Left renal cortex interstitium (tissue), 4 donors: ENCODE measurements at places on chromosomes 16 and 17. TPM values are rescaled to one million over a fixed set of nuclear protein-coding genes. Genes with fewer than 3 reads are reported as not detected.

DNA sequence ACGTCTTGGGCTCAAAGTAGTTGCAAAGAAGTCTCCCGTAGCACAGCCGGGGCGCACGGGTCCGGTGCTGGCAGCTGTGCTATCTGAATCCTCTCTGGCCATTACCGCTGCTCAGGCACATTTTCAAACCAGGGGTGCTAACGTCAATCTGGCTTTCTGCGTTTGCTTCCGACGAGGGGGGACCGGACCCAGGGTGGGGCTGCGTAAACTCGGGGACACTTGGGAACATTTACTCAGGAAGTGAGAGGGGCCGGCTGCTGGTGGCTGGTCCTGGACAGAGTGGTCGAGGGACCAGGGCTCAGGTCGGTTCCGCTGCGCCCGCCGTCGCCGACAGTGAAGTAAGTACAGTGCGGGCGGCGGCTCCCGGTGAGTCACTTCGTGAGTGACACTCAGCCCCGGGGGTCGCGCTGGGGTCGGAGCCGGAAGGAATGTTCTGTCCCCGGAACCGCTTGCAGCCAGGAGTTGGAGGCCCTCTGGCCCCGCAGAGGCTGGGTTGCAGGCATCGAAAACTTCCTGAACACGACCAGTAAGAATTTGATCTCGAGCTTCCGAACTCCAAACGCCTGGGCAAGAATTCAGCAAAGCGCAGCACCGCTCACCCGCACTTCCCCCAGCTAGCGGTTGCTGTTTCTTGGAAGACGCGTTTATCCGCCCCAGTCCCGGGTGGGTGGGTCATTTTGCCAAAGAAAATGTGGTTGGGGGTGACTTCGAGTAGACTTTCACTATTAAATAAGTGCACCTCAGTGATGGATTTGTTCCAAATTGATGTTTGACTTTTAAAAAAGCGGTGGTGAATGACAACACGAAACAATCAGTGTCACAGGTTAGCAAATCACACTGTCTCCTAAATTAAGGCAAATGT, 1.4 kb upstream of the HS3ST3B1 start:
- no peak for DNase-seq

DNA sequence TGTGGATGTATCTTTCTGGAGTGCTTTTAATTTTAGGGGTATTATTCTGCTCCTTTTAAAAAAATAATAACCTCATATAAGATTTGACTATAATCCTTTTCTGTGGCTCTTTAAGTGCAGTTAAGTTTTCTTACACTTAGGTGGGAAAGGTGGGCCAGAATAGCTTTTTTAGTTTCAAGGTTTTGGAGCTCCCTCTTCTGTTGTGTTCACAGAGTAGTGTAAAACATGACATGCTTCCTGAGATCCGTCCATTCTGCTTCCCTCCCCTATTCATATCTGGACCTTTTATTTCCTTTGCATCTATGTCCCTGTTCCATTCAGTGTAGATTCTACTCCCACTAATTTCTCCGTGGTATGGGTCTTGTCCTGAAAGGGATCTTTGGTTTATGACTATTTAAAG, 12.8 kb downstream of the LRRC36 start:
- DNase-seq: no peak

GRCh38 chr17:47982645-47983390, 11.9 kb downstream of the CDK5RAP3 start:
- DNase-seq: no peak

GRCh38 chr17:72946696-72947095, 145.8 kb downstream of the SLC39A11 start:
- no peak for DNase-seq

- no peak for DNase-seq
Measured at GRCh38 chr17:82216301-82217119, 3.9 kb upstream of the CCDC57 start.

GRCh38 chr16:27326738-27327585, 13.2 kb downstream of the IL4R start:
- DNase-seq: no peak

GRCh38 chr16:10069374-10069773, 112.9 kb downstream of the GRIN2A start:
- DNase-seq: no peak

GRCh38 chr17:57331423-57331822, 75.1 kb downstream of the MSI2 start:
- no peak for DNase-seq

DNA sequence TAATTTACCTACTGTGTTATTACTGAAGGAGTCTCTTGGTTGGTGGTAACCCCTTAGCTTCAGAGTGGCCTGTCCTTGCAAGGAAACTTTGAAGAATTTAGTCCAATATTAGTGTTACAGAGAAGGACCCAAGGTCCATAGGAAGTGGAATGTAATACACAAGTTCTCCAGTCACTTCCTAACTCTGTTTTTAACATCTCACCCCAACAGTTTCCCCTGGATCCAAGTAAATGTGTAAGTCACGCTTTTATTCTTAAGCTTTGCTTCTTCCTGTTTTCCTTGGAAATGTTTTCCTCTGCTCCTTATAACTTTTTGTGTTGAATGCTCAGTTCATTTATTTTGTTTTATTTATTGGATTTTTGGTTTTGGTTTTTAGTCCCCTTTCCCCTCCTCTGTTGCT, 25.9 kb upstream of the RPRML start:
- no peak for DNase-seq

- no peak for DNase-seq
Measured at GRCh38 chr17:69056179-69056823, 4.4 kb downstream of the ABCA9 start.

- DNase-seq: no peak
Measured at GRCh38 chr17:2737693-2738092, 11.8 kb downstream of the CCDC92B start.

- no peak for DNase-seq
Measured at GRCh38 chr17:14593956-14594355, 293.1 kb downstream of the HS3ST3B1 start.

DNA sequence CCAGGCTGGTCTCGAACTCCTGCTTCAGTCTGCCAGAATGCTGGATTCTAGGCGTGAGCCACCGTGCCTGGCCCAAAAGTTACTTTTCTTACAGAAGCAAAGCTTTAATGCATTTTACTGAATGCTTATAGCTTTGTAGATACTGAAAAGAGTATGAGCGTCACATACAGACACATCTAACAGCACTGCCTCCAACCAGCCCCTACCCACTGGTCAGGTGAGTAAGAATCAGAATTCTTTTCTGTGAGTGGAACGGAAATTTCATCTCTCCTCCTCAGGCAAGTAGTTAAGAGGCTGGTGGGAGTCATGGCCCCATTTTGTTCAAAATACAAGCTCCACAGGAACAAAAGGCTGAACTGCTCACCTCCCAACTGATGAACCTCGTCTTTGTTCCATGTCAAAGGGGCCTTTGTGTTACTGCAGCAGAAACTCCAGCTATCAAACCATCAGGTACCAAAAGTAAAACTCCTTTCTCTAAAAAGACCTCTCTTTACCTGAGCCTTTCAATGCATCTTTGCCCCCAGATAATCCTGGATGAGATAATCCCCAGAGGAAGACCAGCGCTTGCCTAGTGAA, 92.4 kb upstream of the RPH3AL start:
- DNase-seq: no peak

DNA sequence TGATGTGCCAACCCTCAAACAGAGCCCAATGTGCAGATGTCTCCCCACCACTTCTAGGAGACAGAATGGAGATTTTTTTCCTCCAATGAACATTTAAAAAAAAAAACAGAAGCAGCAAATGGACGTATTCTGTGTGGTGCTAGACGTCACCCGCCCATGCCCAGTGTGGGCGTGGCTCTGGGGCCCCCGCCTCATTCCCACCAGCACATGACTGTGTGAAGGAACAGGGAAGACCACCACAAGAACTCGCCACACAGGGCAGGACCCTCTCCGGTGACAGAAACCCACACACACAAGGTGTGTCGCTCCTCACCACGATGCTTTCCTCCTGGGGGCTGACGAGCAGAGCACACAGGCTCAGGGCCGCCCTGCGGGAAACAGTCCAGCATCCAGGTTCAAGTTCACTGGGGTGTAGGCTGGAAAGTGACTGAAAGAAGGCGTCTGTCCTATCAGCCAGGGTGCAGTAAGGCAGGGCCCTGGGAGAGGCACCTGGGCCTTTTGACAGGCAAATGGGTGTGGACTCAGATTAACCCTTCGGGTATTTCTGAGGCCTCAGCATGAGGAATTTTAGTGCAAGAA, 53.5 kb downstream of the KLHDC4 start:
- no peak for DNase-seq

The LDHD gene
- 7.1 TPM for polyA plus RNA-seq

The C16orf54 gene
- 0.28 TPM for polyA plus RNA-seq

The ATP1B2 gene
- 22.1 TPM for polyA plus RNA-seq

The MRTFB gene
- polyA plus RNA-seq: 41.3 TPM

The G6PC1 gene
- 2.7 TPM for polyA plus RNA-seq

The SCNN1B gene
- polyA plus RNA-seq: 13.3 TPM

The SOST gene
- polyA plus RNA-seq: 48.7 TPM

The WFIKKN1 gene
- 1.8 TPM for polyA plus RNA-seq
